ENCODE measurements at places on chromosomes 2 and 18. TPM values are rescaled to one million over a fixed set of nuclear protein-coding genes. Genes with fewer than 3 reads are reported as not detected.

Gene QPCT
- 6.6 TPM for total RNA-seq

Gene STK36
- total RNA-seq = 20.7 TPM

Gene ANTXR1
- total RNA-seq = 0.38 TPM

Gene TOGARAM2
- 6.4 TPM for total RNA-seq

Gene TUBB8B
- not detected for total RNA-seq

Gene EMX1
- 0.25 TPM for total RNA-seq

Gene SAG
- total RNA-seq = not detected

Gene NYAP2
- total RNA-seq = not detected

Gene GPATCH11
- total RNA-seq = 17.4 TPM

Gene MIB1
- total RNA-seq = 41.9 TPM

Gene MYO3B
- 0.19 TPM for total RNA-seq

Gene SPR
- total RNA-seq = 11.6 TPM

Gene HOXD3
- total RNA-seq = not detected

Gene SERPINB12
- total RNA-seq = not detected

Gene ASB18
- total RNA-seq = not detected

Gene RFTN2
- total RNA-seq = not detected

Gene SERPINE2
- 11.6 TPM for total RNA-seq

Gene HOXD11
- not detected for total RNA-seq

Gene KCTD1
- 3.6 TPM for total RNA-seq

Gene HOXD13
- total RNA-seq = not detected

Gene GYPC
- total RNA-seq = 143 TPM

Gene ELOA2
- not detected for total RNA-seq

Gene ZC3H6
- 3.3 TPM for total RNA-seq

Gene MC5R
- total RNA-seq = not detected

Gene GATA6
- not detected for total RNA-seq

Gene PLCD4
- 0.10 TPM for total RNA-seq

Gene SPATA3
- 0.44 TPM for total RNA-seq

Gene MAP3K19
- not detected for total RNA-seq

Gene EMILIN2
- 25.4 TPM for total RNA-seq

Gene UPP2
- not detected for total RNA-seq

Gene RAPH1
- 2.6 TPM for total RNA-seq

Gene SANBR
- total RNA-seq = 2.0 TPM

Gene C2orf80
- not detected for total RNA-seq

Gene SERPINB10
- not detected for total RNA-seq

Gene ABCB11
- total RNA-seq = not detected

Gene DUSP11
- 32.1 TPM for total RNA-seq

Gene SP140
- total RNA-seq = 112 TPM

Gene SPDYA
- total RNA-seq = 0.89 TPM

Gene KHK
- 14.1 TPM for total RNA-seq

Gene ALPI
- not detected for total RNA-seq

Gene ERICH2
- not detected for total RNA-seq

Gene DHRS9
- not detected for total RNA-seq

Gene SLC38A11
- not detected for total RNA-seq

Gene MGAT4A
- 45.2 TPM for total RNA-seq

Gene SIX3
- total RNA-seq = not detected

Gene KCNJ13
- not detected for total RNA-seq

Gene SLC9A2
- not detected for total RNA-seq

Gene C2orf78
- total RNA-seq = not detected

Gene GKN1
- total RNA-seq = not detected

Gene DSG2
- 0.23 TPM for total RNA-seq

Gene M1AP
- not detected for total RNA-seq

Gene TUBA3E
- not detected for total RNA-seq

Gene CCDC85A
- not detected for total RNA-seq

Gene IL37
- total RNA-seq = not detected

Gene CNTNAP5
- total RNA-seq = not detected

Gene CNGA3
- total RNA-seq = not detected

Gene HAAO
- 0.17 TPM for total RNA-seq

Measured in activated CD8-positive, alpha-beta memory T cell treated with anti-CD3 and anti-CD28 coated beads for 36 hours (primary cell).